Ureter (tissue), 1 donor: ENCODE measurements at places on chromosomes 12 and 14.

DNA sequence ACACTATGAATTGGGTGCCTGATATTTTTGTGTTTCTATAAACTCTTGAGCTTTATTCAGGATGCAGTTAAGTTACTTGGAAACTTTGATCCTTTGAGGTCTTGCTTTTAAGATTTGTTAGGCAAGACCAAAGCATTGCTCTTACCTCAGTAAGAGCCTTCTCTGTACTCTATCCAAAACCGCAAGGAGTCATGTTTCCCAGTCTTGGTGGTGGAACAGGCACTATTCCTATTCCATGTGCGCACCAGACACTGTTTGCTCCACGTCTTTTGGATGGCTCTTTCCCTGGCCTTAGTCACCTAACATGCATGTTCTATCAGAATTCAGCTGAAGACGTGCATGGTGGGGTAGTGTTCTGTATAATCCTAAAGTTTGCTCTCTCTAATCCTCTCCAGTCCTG is 23.5 kb downstream of the CSRP2 start:
- no peak for DNase-seq

DNA sequence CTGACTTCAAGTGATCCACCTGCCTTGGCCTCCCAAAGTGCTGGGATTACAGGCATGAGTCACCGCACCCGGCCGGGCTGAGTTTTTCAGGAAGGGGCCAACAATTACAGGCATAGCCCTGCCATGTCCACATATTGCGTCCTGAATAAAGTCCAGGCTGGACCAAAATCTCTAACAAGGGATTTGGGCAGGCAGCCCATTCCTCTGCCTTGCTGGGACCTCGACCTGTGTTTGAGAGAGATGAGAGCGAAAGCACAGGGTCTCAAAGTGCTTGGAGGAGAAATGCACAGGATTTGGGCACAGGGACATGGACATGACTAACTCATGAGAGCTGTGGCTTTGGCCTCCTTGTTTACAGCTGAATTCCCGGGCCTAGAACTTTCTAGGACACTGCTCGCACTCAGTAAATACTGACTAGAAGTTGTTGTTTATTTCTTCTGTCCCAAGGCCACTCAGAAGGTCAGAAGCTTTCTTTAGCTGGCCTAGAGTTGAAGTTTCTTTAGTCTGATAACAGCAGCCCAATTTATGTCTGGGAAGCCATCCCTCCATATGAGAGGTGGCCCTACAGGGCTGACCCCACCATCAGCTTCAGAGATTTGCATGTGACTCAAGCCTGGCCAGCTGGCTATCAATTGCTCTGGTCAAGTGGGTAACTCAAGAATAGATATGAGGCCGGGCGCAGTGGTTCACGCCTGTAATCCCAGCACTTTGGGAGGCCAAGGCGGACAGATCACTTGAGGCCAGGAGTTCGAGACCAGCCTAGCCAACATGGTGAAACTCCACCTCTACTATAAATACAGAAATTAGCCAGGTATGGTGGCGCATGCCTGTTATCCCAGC is 11.7 kb downstream of the CAMKK2 start:
- DNase-seq: no peak

GRCh38 chr14:90649083-90649482 is 167.1 kb downstream of the TTC7B start:
- no peak for DNase-seq

DNA sequence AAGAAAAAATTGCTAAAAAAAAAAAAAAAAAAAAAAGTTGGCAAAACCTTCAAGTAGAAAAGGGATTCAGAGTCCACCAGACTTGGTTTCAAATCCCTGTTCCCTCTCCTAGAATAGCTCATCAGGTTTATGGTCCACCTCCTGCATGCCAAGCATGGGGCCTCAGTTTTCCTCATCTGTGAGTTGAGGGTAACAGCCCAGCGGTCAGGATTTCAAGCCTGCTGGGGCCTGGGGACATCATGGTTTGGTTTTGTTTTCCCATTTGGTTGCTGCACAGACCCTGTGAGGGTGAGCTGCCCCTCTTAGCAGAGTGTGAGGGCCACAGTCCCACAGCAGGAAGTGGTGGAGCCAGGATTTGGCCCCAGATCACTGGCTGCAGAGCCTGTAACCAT is 12.5 kb downstream of the FAM222A start:
- DNase-seq: no peak

DNA sequence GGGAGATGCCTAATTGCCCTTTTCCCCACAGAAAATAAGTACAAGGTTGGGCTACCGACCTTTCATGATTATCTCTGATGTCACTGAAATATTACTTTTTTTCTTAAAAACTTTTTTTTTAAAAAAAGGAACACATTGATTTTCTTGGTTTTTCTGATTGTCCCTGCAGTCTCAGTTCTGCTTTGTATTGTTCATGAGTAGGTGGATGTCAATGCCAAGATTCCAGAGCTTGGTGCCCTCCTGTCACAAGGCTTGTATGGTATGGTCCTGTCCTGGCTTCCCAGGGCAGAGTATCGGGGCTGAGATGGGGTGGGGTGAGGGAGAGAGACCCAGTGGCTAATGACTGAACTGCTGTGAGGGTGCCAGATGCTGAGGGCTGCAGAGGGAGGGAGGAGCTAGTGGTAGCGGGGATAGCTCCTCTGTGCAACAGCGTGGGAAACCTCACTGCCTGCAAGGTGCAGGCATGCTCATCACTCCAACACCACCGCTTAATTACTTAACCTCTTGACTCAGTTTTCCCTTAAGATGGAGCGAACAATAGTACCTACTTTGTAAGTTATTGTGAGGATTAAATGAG is 4.4 kb upstream of the CTDSP2 start:
- no peak for DNase-seq

- DNase-seq: no peak
Measured at GRCh38 chr12:114735680-114736374, 51.9 kb upstream of the TBX3 start.

DNA sequence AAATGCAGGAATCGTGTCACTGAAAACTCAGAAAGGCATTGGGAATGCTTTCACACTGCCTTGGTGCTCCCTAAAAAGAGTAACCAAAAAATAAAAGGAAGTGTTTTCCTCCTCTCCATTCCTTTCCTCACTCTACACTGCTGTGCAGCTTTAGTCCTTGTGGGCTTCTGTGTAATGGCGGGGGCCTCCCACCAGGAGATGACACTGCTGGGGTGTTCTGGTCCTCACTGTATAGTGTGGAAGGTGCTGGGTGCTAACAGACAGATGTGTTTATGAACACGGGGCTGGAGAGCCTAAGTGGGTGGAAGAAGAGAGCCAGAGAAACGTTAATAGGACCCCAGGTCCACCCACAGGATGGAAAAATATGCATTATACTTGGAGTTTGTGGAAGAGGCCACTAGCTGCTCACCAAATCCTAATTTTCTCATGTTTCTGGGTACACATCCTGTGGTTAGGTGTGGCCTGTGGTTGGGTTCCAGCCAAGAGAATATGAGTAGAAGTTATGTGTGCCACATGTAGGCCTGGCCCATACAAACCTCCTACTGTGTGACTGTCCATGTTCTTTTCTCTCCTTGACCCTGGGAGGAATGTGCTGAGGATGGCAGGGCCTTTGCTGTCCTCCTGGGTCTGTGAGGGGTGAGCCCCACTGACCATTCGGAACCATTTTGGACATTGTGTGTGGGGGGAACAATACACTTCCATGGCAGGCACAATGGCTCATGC is 14.0 kb upstream of the C1S start:
- no peak for DNase-seq

DNA sequence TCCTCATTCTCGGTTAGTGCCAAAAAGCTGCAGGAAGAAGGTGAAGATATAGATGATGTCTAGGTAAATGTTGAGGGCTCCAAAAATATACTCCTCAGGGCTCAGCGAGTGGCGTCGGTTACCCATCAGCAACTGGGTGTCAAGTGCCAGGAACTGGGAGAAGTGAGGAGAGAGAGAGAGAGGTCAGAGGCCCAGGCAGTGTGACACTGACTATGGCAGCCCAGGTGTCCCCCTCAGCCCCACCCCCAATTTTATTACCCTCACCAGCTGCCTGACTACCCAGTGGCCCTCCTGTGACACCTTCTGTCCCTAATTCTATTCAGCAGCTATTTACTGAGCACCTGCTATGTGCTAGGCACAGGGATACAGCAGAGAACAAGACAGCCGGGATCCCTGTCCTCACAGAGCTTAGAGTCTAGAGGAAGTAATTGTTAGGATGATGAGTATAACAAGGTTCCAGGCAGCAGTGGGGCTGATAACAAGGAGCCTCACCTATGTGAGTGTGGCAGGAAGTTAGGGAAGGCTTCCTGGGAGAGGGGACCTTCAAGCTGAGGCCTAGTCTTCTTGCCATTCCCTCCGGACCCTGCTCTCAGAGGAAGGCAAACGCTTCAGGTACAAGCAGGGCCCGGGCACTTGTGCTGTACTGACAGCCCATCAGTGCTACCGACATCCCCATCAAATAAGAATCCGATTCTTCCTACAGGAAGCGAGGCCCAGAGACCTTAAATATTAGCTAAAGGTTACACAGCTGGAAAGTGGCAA is 27.8 kb upstream of the BCDIN3D start:
- no peak for DNase-seq

GRCh38 chr14:50402965-50403364 is 6.3 kb upstream of the CDKL1 start:
- no peak for DNase-seq

DNA sequence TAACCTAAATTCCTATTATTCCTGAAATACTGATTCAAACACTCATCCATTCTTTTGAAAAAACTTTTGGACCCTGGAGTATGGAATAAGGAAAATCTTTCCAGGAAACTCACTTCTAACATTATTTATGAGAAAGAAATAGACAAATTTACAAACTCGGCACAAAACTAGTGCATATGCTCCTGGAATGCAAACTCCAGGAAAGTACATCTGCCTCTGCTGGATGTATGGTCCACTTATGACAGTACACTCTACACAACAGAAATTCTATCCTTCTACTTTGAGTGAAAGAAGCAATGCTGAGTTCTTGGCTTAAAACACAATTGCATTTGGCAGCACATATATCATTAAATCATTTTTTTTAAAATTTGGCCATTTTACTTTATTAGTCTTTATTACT is 700.5 kb upstream of the STXBP6 start:
- no peak for DNase-seq

GRCh38 chr14:106790189-106791036 is 1264.0 kb downstream of the TMEM121 start:
- peak; percentile 68 for DNase-seq

DNA sequence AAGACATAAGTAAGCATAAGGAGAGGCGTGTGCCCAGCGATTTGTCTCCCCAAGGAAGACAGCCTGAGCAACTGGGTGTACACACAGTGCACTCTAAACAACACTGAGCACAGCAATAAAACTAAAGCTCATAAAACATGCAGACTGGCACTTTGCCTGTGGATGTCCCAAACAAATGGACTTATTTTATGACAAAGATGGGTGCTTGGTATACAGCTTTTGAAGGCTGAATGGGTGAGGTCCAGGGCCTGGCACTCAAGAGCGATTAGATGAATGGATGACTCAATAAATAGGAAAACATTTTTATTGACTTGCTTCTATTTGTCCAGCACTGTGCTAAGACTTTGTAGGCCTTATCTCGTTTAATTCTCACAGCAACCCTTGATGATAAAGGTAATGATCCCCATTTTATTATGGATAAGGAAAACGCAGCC is 28.5 kb downstream of the LGMN start:
- DNase-seq: peak; percentile 62

DNA sequence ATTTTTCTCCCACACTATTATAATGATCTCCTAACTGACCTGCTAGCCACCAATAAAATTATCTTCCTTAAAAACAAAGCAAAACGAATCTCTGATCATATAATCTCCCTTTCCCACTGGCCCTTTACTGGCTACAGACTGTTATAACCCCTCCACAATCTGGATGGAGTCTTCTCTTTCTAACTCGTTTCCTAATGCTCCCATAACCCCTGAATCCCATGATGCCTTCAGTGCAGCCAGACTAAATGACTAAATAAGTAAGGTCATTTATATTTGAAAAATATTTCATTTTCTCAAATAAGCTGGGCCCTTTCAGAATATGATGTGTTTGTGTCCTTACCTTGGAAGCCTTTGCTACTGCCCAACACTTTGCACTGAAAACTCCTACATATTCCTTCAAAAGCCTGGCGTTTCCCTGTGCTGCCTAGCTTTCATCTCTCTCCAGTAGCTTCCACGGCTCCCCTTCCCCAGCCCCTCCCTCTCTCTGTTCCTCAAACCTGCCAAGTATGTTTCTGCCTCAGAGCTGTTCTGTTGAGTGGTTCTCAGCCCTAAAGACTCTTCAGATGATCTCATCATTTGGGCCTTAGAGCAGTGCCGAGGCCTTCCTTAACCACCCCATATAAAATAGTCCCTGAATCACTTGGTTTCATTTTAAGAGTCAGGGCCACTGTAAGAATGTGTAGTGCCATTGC is 91.7 kb downstream of the MYRFL start:
- no peak for DNase-seq

DNA sequence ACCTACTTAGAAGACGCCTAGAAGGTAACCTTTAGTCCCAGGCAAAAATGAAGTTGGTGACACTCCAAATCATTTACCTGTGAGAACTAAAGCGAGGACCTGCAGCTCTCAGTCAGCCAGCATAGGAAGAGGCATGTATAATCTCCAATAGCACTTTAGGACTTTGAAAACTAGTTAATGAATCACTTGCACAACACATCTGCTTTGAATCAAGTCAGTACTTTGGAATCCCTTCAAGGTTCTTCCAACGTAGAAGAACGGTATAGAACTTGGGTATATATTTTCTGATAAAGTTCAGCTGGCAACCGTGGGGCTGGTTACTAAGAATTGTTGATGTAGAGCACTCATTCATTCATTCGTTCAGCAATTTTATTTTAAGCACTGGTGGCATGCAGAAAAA is 251.9 kb downstream of the TMEM132D start:
- DNase-seq: no peak

DNA sequence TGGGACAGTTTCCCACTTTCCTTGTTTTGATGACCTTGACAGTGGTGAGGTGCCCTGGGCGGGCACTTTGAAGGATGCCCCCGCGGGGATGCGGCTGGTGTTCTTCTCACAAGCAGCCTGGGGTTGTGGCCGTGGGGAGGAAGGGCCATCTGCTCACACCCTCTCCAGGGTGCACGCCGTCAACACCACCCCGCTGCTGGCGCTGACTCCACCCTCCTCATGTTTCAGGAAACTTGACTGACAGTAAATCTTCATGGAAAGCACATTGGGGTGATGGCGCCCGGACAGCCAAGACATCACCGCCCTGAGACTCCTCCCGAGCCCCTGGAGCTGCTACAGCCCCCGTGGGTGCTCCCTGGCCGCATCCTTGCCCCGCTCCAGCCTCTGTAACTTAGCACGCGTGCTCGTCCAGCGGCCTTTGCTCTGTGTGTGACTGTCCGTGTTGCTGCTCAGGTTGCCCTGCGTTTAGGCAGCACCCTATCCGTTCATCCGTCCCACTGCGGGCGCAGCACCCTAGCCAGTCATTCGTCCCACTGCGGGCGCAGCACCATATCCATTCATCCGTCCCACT is 150.2 kb upstream of the C14orf180 start:
- DNase-seq: no peak

GRCh38 chr12:129549656-129550055 is 354.2 kb downstream of the TMEM132D start:
- DNase-seq: no peak
